ENCODE measurements at places on chromosomes 11 and 22. TPM values are rescaled to one million over a fixed set of nuclear protein-coding genes. Genes with fewer than 3 reads are reported as not detected.
A peak's percentile ranks its signal among the peaks of the same experiment; 100 is the strongest.

GRCh38 chr11:122746050-122746478 is 90.5 kb downstream of the UBASH3B start:
- DNase-seq = no peak

DNA sequence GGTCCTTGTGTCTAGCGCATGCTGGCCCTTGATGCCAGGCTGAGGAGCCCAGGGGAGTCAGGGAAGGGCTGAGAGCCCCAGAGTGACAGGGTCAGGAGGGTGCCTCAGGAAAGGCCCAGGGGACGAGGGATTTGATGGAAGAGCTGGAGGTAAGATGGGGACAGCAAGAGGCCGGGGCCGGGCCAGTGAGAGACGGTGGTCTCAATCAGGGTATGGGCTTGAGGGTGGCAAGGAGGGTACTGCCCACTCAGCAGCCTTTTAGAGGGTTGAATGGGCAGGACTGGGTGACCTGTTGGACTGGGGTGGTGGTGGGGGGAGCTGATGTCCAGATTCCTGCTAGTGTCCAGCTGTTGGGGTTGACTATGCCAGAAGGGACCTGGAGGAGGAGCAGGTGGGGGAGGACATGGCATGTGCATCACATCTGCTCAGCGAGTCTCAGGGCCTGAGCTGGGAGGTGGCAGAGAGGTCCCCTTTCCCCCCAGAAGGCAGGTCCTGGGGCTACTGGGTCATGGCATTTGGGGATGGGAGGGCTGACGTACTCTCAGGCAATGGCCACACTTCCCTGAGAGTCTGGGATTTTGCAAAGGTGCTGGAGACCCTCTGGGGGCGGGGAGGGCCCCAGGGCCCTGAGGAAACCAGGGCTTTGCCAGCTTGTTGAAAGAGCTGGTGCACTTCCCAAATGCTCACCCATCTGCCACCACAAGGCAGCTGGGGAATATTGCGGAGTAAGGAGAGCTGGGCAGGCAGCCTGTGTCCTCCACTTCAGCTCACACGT is 18.4 kb downstream of the MYO7A start:
- no peak for DNase-seq

GRCh38 chr11:6618117-6619003 is 862 bp downstream of the TPP1 start:
- peak; percentile 33 for DNase-seq

DNA sequence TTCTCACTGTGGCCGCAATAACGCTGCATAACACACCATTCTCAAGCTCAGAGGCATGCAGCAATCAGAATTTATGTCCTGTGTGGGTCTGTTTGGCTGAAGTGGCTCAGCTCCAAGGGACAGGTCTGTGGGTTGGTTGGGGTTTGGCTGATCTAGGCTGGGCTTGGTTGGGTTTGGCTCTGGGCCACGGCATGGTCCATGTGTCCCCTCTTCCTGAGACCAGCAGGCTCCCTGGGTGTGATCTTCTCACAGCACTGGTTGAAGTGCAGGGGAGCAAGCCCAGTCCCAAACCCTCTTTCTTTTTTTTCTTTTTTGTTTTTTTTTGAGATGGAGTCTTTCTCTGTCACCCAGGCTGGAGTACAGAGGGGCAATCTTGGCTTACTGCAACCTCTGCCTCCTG is 25.0 kb downstream of the SMIM38 start:
- no peak for DNase-seq

DNA sequence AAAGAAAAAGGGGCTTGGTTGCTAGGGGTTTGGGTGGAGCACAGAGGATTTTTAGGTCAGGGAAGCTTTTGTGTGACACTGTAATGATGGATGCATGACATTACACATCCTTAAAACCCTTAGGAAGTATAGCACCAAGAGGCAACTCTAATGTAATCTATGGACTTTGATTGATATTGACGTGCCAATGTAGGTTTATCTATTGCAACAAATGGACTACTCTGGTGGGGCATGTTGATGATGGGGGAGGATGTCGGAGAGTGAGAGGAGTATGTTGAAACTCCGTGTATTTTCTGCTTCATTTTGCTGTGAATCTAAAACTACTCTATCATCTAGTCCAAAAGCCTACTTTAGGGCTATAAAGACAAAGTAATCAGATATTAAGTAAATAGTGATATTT is 72.3 kb upstream of the PAX6 start:
- no peak for DNase-seq

DNA sequence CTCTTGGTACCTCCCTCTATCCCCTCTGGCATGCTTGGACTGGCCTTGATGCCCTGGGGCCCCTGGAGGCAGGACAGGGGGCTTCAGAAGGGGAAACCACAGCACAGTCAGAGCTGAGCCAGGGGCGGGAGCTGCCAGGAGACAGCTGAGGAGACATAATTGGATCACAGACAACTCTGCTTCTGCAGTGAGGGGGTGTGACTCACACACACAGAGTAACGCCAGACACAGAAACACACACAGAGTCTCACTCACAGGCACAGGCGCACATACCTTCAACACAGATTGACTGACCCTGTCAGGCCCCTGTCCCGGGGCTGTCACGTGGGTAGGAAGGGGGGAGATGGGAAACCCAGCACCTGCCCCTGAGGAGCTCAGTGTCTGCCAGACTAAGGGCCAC is 20.6 kb downstream of the STARD10 start:
- DNase-seq = no peak

GRCh38 chr22:47300698-47301405 is 538.4 kb downstream of the TBC1D22A start:
- no peak for DNase-seq

DNA sequence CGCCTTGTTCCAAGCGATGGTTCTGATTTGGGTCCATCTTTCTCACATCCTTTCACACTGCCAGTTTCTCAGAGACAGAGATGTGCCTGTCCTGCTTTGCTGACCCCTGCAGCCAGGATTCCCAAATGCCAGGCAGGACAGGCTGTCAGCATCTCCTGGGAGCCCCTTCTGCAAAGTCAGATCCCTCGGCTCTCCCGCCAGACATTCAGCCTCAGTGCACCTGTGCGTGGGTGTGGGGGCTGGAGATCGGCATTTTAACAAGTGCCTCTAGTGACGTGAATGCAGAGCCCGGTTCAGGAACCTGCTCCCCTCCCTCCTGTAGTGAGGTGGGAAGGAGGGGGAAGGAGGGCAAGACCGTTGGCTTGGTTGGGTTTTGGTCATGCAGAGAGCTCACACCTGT is 108.9 kb upstream of the FGF3 start:
- DNase-seq = no peak

- no peak for DNase-seq
These were observed 160.8 kb upstream of the NECTIN1 start for GRCh38 chr11:119889728-119890280.

GRCh38 chr11:115302946-115303703 is 201.1 kb downstream of the CADM1 start:
- DNase-seq = no peak

GRCh38 chr11:102115557-102115956 is 5.3 kb downstream of the YAP1 start:
- DNase-seq = peak; percentile 44

GRCh38 chr22:48954781-48955311 is 872.8 kb downstream of the BRD1 start:
- peak; percentile 9 for DNase-seq

GRCh38 chr11:46291441-46292150 is 14.1 kb downstream of the CREB3L1 start:
- DNase-seq = no peak

- DNase-seq = peak; percentile 67
These were observed 85.3 kb upstream of the SYT13 start for GRCh38 chr11:45371251-45372115.

- no peak for DNase-seq
These were observed 184.6 kb upstream of the SYT13 start for GRCh38 chr11:45470794-45471167.

Gene KCNK7
- total RNA-seq = 1.1 TPM

Gene PRR5L
- total RNA-seq = 32.7 TPM

Gene GTSE1
- total RNA-seq = 1.3 TPM

Gene HIRA
- 25.2 TPM for total RNA-seq

Gene MOGAT2
- total RNA-seq = 1.4 TPM

Gene LRRN4CL
- total RNA-seq = 4.3 TPM

Gene MYEOV
- 0.72 TPM for total RNA-seq

Gene LINC01488
- total RNA-seq = not detected

Measured in mucosa of gallbladder (tissue), 1 donor.